ENCODE measurements at places on chromosomes 1 and 21. TPM values are rescaled to one million over a fixed set of nuclear protein-coding genes. Genes with fewer than 3 reads are reported as not detected.

The NID1 gene
- 2.6 TPM for total RNA-seq

The SOX13 gene
- 6.3 TPM for total RNA-seq

The UBASH3A gene
- 50.3 TPM for total RNA-seq

The C1QA gene
- not detected for total RNA-seq

The SH3BGR gene
- 0.57 TPM for total RNA-seq

The BARHL2 gene
- total RNA-seq = not detected

The MAP3K21 gene
- 1.9 TPM for total RNA-seq

The SORT1 gene
- total RNA-seq = 0.57 TPM

The ARMH1 gene
- 56.8 TPM for total RNA-seq

The HUNK gene
- 0.81 TPM for total RNA-seq

The RPL11 gene
- 1,861 TPM for total RNA-seq

The TTC39A gene
- total RNA-seq = not detected

The NUP210L gene
- total RNA-seq = 0.07 TPM

The OR2T33 gene
- not detected for total RNA-seq

The OR4F29 gene
- not detected for total RNA-seq

The AZIN2 gene
- 8.6 TPM for total RNA-seq

The KRTAP11-1 gene
- not detected for total RNA-seq

The FCRLB gene
- total RNA-seq = 0.16 TPM
